Activated CD4-positive, alpha-beta T cell treated with anti-CD3 and anti-CD28 coated beads, Interleukin-2, amount 50 U/mL, for 24 hours (primary cell): ENCODE measurements at places on chromosomes 11 and 22.

DNA sequence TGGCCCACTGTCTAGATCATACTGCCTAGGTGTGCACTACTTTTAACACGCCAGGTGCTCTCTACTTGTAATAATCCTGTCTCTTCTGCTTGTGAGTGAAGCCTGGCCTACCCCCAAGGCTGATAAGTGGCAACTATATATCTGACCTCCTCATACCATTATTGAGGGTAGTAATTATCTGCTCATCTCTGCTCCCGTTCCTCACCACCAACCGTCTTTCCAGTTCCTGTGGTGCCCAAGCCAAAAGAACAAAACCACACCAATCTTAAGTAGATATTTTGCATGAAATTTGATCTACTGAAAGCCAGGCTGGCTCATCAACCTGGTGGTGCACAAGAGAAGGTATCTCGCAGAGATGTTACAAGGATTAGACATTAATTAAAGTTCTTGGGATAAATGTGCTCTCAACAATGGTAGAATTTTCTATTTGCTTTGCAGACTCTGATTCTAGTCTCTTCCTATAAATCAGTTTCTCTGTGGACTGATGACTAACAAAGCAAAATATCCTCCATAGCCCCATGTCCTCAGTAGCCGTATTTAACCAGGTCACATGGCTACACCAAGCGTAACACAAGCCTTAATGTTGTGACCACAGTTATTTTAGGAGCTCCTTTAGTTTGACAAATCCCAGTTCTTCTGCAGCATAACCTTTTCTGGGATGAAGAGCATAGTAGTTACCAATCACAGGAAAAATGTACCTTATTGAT, 267.2 kb downstream of the NTM start:
- no peak for DNase-seq

DNA sequence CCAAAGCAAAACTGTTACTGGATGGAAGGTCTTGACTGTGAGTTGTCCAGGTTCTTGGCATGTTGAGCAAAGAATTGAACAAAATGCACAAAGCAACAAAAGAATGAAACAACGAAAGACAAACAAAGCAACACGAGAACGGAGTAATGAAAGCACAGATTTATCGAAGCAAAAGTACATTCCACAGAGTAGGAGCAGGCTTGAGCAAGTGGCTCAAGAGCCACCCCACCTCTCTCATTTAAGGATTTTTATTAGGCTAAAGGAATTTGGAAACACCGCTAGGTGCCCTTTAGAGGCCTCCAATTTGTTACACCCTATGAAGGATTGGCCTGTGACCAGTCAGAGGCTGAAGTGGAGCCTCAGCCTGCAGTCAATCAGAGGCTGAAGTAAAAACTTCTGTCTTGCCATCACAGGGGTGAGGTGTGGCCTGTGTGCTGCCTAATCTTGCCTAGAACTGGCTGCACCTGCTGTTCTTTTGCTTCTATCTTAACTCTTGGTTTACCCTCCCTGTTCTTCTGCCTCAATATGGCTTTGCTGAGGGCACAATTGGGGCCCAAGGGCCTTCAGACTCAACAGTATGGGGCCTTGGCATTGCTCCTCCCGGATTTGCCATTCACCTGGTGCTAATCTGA, 59.4 kb upstream of the FTH1 start:
- DNase-seq, result no peak

DNA sequence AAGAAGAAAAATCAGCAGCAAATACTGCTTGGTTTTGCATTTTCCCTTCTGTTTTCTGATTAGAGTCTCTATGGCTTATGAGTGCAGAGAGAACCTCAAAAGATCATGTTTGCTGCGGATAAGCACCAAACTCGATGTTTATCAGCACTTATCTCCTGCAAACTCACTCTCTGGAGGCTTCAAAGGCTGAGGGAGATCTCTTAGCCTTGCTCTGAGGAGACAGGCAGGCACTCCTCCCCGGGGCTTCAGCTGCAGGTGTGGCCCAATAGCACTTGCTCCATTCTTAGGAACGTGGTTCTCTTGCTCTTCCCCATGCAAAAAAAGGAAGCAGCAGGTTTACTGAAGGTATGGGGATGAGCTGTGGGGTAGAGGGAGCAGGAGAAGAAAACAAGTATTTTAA, 45.1 kb downstream of the FLI1 start:
- no peak for DNase-seq

GRCh38 chr11:61902313-61902712, 11.0 kb upstream of the FADS3 start:
- no peak for DNase-seq

GRCh38 chr11:70595452-70595851, 197.1 kb downstream of the CTTN start:
- DNase-seq, result no peak

GRCh38 chr22:42366806-42367581, 65.2 kb downstream of the NFAM1 start:
- no peak for DNase-seq

DNA sequence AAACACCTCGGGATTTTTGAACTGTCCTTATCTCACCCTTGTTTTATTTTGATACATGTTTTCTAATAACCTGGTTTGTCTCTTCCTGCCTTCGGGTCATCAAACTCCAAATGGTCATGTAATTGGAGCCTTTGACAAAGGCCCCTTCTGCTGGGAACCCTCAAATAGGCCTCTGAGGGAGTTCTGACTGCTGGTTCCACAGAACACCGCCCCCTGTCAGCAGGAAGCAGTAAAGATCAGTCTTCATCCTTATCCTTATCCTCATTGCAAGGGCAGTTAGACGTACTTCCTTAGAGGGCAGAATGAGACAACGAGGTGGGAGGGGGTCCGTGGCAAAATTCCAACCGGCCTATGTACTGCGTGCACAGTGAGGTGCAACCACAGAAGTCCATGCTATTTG, 12.1 kb downstream of the TRIM51 start:
- DNase-seq, result no peak

- no peak for DNase-seq
Measured at GRCh38 chr11:70871881-70872280, 380.5 kb downstream of the SHANK2 start.

DNA sequence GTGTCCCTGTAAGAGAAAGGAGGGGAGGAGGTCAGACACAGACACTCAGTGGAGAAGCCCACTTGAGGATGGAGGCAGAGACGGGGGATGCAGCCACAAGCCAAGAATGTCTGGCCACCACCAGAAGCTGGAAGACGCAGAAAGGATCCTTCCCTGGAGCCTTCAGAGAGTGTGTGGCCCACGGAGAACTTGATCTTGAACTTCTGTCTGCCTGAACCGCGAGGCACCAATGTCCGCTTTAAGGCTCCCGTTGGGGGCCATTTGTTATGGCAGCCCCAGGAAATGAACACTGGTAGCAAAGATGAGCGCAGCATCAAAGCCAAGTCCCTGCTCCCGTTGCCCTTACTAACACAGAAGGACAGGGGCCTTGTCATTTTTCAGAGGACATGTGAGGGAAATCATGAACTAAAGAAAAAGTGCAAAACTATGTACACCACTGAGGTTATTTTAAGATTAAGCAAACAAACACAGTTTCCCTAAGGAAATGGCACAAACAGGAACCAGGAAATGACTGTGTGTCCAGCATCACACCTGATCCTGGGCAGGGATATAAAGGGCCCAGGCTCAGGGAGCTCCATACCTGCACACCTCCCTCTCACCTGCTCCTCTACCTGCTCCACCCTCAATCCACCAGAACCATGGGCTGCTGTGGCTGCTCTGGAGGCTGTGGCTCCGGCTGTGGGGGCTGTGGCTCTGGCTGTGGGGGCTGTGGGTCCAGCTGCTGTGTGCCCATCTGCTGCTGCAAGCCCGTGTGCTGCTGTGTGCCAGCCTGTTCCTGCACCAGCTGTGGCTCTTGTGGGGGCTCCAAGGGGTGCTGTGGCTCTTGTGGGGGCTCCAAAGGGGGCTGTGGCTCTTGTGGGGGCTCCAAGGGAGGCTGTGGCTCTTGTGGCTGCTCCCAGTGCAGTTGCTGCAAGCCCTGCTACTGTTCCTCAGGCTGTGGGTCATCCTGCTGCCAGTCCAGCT, at the start of gene KRTAP5-6:
TSS of gene KRTAP5-6 (plus strand) at position 588 of the 963 bp plus-strand sequence. CDS start at position 639, 51 bp downstream.
- DNase-seq, result no peak

DNA sequence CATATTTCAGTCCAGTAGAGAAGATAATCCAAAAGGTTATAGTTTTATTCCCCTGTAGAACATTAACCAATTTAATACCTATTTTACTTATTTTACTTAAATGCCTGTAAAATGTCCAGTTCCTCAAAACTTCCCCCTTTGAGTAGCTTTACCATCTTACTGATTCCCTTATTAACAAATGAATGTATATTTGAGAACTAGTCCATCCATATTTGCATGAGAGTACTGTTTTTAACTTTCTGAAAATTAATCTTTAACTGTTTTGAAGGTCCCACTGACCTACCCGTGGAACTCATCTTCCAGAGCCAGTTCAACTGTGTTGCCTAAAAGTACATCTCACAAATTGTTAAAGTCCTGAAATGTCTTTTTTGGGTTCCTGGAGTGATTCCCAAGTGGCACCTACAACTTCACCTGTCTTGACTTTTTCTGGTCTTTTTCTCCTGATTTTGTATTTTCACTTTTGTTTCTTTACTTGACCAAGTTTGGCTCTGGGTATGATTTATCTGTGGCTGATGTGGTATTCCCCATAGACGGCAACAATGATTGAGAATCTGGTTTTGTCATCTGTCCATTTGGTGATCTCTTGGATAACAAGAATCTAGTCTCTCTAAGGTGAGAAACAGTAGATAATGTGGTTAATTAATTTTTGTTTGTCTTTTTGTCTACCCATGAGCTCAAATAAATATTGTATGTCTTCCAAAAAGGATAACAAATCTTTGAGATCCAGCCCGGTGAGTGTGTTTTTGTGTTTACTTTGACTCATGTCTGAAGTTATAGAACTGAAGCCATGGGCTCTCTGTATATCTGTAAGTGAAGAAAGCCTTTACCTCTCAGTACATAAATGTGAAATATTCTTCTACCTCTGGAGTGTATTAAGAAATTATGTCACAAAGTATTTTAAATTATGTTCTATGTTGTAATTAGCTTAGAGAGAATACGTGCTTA, 174.2 kb downstream of the ETS1 start:
- no peak for DNase-seq

- DNase-seq, result no peak
Measured at GRCh38 chr11:78259777-78260487, 71.2 kb downstream of the USP35 start.

DNA sequence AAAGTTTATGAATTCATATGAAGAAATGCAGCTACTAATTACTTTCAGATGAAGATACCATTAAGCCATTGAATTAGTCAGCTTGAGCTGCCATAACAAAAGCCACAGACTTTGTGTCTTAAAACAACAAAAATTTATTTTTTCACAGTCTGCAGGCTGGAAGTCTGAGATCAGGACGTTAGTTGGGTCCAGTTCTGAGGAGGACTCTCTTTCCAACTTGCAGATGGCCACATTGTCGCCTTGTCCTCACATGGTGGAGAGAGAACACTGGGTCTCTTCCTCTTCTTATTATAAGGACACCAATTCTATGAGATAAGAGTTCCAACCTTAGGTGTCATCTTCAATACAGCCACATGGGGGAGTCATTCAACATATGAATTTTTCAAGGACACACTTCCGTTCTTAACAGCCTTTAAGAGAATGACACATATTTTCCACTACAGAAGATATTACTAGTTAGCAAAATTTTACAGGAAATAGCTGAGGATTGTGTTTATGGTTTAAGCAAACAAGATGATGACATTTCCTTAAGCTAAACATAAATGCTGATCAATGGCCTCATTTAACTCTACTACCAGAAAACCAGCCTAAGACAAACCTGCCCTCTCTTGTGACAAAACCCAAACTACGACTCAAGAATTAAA, 56.0 kb downstream of the DCUN1D5 start:
- DNase-seq, result peak; percentile 67

- DNase-seq, result no peak
Measured at GRCh38 chr11:34631737-34632104, 10.8 kb downstream of the EHF start.
